ENCODE measurements at places on chromosomes 13 and 19.
A peak's percentile ranks its signal among the peaks of the same experiment; 100 is the strongest.

DNA sequence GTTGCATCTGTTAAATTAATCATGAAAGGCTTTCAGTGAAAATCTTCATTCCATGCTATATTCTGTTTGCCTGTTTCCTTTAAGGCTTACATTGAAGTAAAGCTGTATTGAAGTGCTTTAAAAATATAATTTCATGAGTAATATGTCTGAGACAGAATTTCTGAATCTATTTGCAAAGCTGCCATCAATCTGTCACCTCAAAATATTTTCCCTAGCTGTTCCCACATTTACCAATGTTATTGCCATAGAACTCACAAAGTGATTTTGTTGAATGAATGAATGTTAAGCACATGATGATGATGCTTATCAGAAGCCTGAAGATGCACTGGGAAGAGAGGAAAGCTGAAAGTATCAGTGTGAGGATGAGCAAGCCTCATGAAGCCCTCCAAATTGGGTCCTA, 115.8 kb downstream of the NHLRC3 start:
- no peak for DNase-seq

DNA sequence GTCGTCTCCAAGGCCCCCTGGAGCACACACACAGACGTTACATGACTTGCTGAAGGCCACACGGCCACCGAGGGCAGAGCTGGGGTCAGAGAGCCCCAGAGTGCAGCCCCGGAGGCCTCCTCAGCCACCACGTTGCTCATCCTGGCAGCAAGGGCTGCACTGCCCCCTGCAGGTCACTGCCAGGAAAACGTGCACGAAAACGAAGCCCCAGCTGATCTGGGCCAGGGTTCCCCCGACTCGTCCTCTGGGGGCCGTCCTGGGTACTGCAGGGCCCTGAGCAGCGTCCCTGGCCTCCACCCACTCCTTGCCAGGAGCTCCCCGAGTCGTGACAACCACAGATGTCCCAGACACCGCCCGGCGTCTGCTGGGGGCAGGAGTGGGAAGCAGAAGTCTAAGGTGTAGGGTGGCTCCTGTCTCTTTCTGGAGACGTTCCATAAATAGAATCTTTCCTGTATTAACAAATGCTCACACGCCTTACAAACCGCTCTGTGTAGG, 3.4 kb downstream of the TPGS1 start:
- peak; percentile 91 for DNase-seq

DNA sequence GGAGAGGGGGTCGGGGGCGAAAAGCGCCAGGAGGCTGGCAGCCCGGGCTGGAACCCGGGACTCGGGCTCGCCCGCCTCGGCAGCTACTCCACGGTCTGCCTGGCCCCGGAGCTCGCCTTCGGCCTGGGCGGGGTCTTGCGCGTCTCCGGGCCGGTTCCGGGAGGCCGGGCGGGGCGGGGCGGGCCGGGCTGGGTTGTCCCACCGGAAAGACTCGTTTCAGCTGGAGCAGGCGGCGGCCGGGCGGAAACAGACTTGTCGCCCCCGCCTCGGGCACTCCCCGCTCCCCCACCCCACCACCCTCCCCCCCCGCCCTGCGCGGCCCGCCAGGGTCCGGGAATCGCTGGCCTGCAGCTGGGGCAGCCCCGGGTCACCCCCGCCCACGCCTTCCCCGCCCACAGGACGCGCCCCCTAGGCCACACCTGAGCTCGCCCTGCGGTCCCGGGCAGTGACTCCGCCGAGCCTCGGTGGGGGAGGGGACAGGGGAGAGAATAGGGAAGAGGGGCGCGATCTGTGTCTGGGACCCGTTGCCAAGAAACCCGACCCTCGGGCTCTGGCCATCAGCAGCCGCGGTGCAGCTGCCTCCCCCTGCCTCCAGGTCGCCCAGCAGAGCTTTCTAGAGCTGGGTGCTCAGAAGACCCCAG, 109.4 kb downstream of the KCTD15 start:
- no peak for DNase-seq

DNA sequence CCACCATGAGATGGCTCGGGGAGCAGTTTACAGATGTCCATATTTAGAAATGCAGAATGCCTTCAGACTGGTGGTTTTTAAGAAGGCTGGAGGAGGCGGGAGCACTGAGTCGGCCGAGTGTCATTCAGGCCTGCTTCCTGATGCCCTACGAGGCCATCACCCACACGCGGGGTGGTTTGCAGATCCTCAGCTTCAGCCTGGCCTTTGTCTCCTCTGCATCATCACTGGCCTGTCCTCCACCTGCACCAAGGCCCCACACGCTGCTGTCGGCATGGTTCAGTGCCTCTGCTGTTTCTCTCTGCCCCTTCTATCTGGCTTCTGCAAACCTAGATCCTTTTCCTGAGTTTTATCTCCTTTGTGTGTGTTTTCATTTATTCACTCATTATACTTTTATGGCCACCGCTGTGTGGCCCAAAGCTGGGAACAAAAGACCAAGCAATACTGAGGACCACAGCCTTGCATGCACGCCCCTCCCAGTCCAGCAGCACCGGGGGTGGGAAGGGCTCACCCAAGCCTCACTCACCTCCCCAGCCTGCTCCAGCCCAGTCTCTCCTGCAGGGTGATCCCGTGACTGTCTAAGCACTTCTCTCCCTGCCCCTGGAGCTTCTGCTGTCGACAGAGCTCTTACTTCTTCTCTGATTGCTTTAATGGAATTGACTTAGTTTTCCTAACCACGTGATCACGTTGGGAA, 240.8 kb downstream of the TEX29 start:
- no peak for DNase-seq

GRCh38 chr19:48681127-48681470, 8.3 kb upstream of the NTN5 start:
- no peak for DNase-seq
